ENCODE measurements at places on chromosomes 13 and 19.

GRCh38 chr13:27170516-27171243, 931 bp downstream of the USP12 start:
- DNase-seq: peak; percentile 57

DNA sequence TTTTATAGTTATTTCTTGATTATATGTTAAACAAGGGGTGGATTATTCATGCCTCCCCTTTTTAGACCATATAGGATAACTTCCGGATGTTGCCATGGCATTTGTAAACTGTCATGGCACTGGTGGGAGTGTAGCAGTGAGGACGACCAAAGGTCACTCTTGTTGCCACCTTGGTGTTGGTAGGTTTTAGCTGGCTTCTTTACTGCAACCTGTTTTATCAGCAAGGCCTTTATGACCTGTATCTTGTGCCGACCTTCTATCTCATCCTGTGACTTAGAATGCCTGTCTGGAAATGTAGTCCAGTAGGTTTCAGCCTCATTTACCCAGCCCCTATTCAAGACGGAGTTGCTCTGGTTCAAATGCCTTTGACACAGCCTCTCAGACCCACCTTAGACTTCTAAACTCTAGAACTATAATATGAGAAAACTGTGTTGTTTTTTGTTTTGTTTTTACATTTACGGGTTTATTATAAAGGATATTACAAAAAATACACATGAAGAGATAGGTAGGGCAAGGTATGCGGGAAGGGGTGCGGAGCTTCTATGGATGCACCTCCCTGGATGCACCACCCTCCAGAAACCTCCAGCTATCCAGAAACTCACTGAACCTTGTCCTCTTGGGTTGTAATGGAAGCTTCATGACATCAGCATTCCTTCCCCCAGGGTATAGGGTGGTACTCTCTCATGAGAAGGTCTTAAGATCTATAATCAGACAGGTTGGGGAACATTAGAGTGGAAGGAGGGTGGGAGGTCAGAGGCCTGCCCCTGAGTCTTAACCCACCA, 15.8 kb upstream of the SPRYD7 start:
- DNase-seq: no peak

GRCh38 chr19:42596391-42597072, 1.8 kb upstream of the CEACAM8 start:
- peak; percentile 41 for DNase-seq

- DNase-seq: no peak
Observed at GRCh38 chr13:109678459-109678858, 107.9 kb downstream of the IRS2 start.

- DNase-seq: no peak
Observed at GRCh38 chr19:56108447-56109195, 12.5 kb downstream of the ZNF787 start.

- no peak for DNase-seq
Observed at GRCh38 chr13:63414247-63414646, 1998.6 kb upstream of the PCDH20 start.

Data from NAMALWA (cell line).